ENCODE measurements at places on chromosomes 6 and 20.

DNA sequence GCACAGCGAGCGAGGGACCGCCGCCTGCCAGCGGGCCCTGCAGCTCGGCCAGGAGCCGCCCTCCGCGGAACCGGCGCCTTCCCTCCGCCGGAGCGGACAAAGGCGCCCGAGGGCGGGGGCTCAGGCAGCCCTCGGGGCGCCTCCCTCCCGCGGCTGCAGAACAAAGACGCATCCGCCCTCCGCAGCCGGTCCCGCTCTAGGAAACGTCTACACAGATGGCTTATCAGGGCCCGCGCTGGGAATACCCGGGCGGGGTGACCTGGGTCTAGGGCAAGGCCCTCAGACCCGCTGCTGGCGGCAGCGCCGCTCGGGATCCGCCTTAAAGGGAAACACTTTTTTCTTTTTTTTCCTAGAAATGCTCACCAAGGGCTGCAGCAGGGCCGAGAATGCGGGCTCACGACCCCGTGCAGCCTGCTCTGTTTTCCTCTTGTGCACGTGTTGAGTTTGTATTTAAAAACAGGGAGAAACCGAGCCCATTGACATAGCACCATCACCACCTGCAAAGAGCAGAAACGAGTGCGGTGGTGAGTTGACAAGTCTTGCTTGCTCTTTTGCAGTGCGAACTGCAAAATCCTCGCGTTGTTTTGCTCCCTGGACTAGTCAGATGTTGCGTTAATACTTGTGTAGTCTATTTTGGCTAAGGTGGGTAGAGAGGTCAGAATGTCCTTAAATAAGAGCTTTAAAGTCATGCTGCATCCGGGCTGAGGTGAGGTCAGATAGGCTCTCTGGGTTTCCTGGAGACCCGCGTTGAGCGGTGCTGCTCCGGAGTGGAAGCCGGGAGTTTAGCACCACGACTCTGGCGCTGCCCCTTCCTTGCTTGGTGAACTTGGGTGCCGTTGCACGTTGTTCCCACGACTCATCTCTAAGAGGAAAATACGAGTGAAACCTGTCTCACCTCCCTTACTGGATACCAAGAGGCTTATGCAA, 1.1 kb upstream of the RPS6KA2 start:
- peak; percentile 67 for DNase-seq

DNA sequence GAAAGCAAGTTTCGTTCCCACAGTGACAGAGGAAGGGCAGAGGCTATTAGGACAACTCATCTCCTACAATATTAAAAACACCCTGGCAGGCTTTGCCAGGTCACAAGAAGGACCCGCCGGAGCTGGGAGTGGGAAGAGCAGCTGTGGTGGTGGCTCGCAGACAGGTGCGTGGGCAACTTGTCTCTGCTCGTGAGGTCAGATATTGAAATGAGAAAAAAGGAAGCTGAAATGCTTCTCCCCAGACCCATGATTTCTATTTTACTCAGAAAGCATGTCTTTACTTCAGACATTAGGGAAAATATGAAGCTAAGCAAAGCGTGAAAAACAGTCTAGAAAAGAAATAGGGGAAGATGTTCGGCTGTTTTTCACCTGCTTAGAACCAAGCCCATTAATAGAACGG, 166.3 kb upstream of the EEF1E1 start:
- DNase-seq: no peak

GRCh38 chr6:56764081-56764566, 121.4 kb upstream of the DST start:
- peak; percentile 2 for DNase-seq

GRCh38 chr6:28277746-28278145, 3.6 kb upstream of the PGBD1 start:
- no peak for DNase-seq

- no peak for DNase-seq
These were observed 97.1 kb upstream of the FLRT3 start for GRCh38 chr20:14434384-14435136.

- DNase-seq: no peak
These were observed 48.8 kb upstream of the CDH22 start for GRCh38 chr20:46357030-46357514.

GRCh38 chr6:20137240-20137639, 75.0 kb downstream of the MBOAT1 start:
- DNase-seq: no peak

- DNase-seq: no peak
These were observed 6.6 kb downstream of the FILIP1 start for GRCh38 chr6:75486850-75487518.

DNA sequence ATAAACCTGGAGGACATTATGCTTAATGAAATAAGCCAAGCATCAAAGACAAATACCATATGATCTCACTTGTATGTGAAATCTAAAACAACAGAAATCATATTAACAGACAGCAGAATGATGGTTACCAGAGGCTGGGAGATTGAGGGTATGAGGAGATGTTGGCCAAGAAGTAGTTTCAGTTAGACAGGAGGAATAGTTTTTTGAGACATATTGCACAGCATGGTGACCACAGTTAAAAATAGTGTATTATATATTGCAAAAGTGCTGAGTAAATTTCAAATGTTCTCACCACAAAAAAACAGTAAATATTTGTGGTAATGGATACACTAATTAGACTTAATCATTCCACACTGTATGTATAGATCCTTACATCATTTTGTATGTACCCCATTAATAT, 1.8 kb downstream of the GABRR1 start:
- no peak for DNase-seq

- no peak for DNase-seq
These were observed 19.8 kb downstream of the SIRPD start for GRCh38 chr20:1537731-1538058.

DNA sequence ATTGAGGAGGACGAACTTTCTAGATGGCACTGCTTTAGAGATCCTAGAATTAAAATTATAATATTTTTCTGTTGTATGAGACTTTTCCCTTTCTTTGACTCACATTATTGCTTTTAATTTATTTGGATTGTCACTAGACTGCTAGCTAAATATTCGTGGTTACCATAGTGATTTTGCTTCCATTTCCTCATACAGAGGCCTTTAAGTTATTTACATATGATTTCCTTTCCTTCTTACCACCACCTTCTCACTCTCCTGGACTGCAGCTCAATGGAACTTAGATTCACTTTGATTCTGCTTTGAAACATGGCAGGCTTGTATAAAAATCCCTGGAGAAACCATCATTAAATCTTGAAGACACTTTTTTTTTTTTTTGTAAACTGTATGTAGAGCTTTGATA, 222.9 kb downstream of the LAMA2 start:
- no peak for DNase-seq
